Activated CD8-positive, alpha-beta memory T cell treated with anti-CD3 and anti-CD28 coated beads for 1 hour (primary cell): ENCODE measurements at places on chromosomes 5 and 9.

DNA sequence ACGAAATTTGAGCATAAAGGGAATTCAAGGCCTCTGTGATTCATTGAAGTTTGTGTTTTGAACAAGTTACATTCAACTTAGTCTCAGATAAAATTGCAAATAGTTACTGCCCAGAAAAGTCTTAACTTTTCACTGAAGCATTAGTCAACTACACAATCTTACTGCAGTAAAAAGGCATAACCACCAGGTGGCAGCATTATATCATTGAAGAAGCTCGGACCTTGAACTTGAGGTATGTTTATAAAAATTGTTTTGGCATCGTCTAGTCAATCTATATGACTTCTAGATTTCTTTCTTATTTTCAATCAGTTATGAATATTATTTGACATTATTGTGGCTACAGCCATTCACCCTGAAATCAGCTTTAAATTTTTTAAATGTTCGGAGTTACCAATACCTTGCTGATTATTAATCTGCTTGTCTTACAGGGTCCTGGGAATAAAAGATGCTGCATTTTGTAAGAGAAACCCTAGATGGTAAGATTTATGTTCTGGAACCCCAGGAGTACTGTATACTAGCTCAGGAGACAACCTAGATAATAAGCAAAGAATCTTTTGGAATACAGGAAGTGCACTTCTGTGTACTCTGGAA, 83.9 kb upstream of the GRAMD2B start:
- no peak for DNase-seq

GRCh38 chr9:130260816-130261765, 4.5 kb upstream of the HMCN2 start:
- DNase-seq = no peak

GRCh38 chr5:26148569-26149107, 889.7 kb downstream of the CDH9 start:
- no peak for DNase-seq

- no peak for DNase-seq
Measured at GRCh38 chr5:72681781-72682180, 134.7 kb upstream of the TNPO1 start.

- DNase-seq = no peak
Measured at GRCh38 chr5:62168506-62169281, 137.3 kb upstream of the KIF2A start.

- no peak for DNase-seq
Measured at GRCh38 chr5:151949701-151950308, 25.2 kb upstream of the GLRA1 start.
